Thyroid gland (tissue), 4 donors: ENCODE measurements at places on chromosomes 4 and X.

DNA sequence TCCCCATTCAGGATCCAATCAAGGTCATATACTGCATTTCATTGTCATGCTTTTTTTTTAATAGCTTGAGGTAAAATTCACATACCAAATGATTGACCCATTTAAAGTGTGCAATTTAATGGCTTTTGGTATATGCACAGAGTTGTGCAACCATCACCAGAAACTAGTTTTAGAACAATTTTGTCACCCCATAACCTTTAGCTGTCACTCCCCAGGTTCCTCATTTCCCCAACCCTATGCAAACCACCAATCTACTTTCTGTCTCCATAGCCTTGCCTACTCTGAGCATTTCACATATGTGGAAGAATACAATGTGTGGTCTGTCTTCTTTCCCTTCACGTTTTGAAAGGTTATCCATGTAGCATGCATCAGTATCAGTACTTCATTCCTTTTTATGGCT lies 1.4 kb upstream of the SMAD1 start:
- DNase-seq: no peak

- no peak for DNase-seq
Observed at GRCh38 chr4:174697202-174697601, 131.8 kb downstream of the GLRA3 start.

GRCh38 chr4:78956975-78957374 lies 17.7 kb upstream of the PAQR3 start:
- DNase-seq: no peak

GRCh38 chr4:92047209-92047875 lies 256.4 kb upstream of the GRID2 start:
- DNase-seq: no peak

- no peak for DNase-seq
Observed at GRCh38 chrX:78693536-78693935, 34.4 kb upstream of the RTL3 start.

DNA sequence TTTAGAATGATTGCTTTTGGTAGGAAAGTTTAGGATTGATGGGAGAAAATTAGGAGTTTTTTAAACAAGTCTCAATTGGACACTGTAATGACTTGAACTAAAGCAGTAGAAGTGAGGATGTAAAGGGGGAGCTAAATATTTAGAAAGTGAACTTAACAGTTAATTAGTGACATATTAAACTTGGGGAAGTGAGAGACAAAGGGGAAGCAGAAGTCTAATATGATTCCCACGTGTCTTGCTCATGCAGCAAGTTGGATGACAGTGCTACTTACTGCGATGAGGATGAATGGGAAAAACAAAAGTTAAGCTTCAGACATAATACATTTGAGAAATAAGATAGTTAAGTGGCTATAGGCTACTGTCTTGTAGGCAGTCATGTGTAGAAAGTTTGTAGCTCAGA lies 110.4 kb downstream of the RPA4 start:
- DNase-seq: no peak

DNA sequence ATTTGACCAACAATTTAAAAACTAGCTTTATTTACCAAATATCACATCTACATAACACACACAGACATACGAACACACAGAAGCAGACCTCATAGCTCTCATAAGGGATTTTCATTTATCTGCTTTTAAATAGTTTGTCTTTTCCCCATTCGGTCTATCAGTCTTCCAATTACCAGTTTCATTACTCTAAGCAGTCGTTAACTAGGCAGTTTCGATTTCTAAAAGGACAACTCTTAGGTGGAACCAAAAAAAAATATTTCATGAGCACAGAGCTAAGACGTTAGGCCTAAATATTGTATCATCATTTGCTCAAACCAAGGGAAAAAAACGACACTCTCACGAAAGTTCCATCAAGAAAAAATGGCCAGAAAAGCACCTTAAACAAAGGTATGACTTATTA lies 228.4 kb downstream of the SPANXN1 start:
- DNase-seq: no peak

- DNase-seq: no peak
Observed at GRCh38 chr4:38230121-38230801, 270.1 kb downstream of the PTTG2 start.

- DNase-seq: no peak
Observed at GRCh38 chr4:140762202-140762601, 6.0 kb upstream of the TBC1D9 start.

GRCh38 chr4:122827258-122827878 lies 737 bp downstream of the FGF2 start:
- peak; percentile 15 for DNase-seq

DNA sequence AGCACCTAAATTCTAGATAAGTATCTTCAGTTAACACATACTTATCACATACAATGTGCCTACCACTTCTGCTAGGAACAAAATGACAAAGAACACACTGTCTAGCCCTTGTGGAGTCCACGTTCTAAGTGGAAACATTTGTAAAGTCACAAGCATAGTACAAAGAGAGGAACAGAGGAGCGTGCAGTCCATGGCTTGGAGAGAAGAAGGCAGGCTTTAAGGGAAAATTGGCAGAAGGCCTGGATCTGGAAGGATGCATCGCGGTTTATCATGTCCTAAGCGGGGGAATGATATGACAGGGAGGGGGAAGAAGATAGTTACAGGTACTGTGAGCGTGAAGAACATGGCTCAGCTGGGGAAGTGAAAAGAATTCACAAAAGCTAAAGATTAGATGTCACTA lies 218.0 kb downstream of the PRDM5 start:
- no peak for DNase-seq

- no peak for DNase-seq
Observed at GRCh38 chrX:153179131-153179530, at the start of gene MAGEA1. Gene MAGEA1 (plus strand): TSS chrX:153179284. CDS start chrX:153182390, 3,106 bp downstream.

DNA sequence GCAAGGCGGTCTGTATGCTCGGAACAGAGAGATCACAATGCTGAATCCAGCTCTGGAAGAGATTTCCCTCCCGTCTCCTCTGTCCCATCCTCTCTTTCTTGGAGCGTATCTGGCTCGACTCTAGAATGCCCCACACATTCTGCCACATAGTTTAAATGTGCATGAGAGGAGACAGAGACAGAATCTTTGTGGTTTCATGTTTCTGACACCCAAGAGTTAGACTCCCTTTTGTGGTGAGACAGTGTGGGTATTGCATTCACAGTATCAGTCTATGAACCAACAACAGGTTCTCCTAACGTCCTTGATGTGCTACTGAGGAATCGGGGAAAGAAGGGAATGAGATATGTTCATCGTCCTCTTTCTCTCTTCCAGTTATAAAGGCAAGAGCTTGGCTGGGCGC lies 25.3 kb downstream of the FAM47E start:
- DNase-seq: no peak

GRCh38 chr4:74157154-74157553 lies 764 bp upstream of the MTHFD2L start:
- no peak for DNase-seq

DNA sequence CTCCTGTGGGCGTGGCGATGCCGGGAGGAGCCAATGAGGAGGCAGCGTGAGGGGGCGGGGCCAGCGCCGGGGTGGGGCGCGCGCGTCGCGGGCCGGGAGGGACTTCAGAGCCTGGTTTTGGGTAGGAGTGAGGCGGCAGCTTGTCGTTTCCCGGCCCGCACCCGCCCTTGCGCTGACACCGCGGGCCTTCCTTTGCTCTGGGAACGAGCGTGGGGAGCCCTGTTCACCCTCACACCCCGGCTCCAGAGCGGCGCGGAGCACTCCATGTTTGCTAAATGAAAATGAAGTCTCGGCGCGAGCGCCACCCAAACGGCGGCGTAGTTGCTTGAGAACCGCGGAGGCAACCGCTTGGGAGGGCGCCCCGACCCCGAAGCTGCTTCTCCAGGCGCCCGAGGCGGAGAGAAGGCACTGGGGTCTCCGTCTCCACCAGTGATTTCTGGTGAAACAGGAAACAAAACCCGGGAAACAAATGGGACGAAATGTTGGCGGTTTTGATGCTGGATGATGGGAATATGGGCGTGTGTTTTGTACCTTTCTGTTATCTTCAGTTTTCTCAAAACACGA lies 497 bp upstream of the GRPEL1 start:
- DNase-seq: no peak

- DNase-seq: no peak
Observed at GRCh38 chrX:10608099-10608498, 12.3 kb downstream of the MID1 start.

DNA sequence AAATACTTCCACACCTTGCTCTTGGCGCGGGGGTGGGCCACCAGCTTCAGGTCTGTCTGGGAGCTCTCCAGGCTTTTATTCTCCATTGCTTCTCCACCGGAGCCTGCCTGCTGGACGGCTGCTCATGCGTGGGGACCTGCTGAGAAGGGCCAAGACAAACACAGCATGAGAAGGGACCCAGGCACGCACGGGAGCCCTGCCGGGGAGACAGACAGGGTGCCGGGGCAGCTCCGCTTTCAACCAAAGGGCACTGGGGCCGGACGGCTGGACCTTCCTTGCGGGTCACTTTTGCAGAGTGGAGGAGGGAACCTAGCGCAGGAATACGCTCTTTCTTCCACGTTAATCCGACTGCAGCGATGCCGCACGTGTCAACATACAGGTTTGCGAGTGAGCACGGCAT lies 10.1 kb downstream of the DHRSX start:
- DNase-seq: peak; percentile 81

DNA sequence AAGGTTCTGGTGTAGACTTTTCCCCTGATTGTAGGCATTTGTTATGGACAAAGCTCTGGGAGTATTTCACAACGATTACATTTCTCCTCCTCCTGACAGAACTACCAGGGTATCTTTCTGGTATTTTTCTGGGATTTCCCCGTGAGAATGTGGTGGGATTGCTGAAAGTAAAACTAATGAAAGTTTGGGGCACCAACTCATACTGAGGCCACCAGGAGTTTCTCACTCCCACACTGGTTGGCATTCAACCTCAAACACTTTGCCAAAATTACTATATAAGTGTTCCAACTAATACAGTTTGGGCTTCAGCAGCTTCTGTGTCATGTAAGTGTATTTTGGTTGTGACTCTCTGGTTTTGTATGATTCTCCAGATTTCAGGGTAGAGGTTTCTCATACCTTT lies 855.1 kb downstream of the GLUD2 start:
- DNase-seq: no peak

- peak; percentile 55 for DNase-seq
Observed at GRCh38 chrX:47078129-47079043, at the start of gene RGN. Gene RGN (plus strand): TSS chrX:47078443. CDS start chrX:47081145, 2,702 bp downstream.

DNA sequence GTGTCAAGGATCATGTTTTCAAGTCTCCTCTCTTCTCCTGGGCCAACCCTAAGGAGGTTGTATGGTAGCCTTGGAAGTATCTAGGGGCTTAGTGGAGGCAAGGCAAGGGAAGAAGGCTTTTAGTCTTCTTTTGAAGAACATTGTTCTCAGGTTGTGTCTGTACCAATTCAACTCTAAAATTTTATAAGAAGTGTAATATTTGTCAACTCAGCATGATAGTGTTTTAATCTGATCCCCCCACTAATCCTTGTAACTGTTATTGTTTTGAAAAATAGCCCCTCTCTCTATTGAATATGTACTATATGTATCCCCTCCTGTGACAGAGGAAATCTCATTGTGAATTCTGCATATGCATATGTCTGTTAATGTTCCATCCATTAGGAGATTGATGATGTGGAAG lies 345.4 kb downstream of the CFAP299 start:
- DNase-seq: no peak

DNA sequence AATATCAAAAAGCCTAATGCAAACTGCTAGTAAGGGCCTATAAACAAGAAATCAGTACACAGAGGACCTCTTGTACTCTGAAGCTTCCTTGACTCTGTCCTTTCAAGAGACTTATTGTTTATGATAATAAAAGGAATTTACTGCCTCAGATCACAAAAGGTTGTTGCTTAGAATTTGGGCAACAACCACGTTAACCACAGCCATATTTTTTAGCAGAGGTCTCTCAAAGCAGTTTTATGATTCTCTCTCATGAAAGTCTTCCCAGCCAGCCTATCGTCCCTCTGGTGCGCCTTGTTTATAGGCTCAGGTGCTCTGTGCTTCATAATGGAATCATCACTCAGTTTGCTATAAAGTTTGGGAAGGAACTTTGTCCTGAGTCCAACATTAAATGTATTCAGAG lies 270.6 kb downstream of the RCHY1 start:
- DNase-seq: no peak

DNA sequence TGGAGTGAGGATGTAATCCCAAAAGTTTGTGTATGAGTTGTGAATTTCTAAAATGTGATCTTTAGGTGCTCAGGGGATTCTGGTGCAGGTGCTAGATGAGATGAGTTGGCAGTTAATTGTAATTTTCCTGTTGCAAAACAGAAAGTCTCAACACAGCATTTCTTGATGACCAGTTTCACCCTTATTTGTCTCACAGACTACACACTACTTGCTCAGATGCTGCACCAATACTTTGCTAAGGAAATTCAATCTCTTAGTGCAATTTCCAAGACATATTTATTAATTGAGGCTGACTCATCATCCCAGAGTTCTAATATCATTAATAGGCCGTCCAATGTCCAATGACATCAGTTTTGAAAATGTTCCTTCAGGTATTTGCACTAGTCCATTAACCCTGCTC lies 159.2 kb upstream of the SFRP2 start:
- DNase-seq: no peak

DNA sequence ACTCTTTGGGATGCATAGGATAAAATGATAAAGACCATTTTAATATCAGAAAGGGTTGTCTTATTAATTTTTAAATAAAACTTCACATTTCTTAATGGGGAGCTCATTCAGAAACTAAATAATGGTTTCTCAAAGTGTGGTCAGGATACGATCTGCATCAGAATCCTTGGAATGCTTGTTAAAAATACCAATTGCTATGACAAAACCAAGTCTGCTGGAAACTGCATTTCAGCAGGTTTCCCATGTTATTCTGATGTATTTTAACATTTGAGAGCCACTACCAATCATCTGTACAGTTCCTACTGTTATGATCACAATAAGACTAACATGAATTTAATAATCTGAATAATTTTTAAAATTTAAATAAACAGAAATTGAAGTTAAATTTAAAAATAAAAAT lies 115.1 kb downstream of the SOWAHB start:
- DNase-seq: no peak

DNA sequence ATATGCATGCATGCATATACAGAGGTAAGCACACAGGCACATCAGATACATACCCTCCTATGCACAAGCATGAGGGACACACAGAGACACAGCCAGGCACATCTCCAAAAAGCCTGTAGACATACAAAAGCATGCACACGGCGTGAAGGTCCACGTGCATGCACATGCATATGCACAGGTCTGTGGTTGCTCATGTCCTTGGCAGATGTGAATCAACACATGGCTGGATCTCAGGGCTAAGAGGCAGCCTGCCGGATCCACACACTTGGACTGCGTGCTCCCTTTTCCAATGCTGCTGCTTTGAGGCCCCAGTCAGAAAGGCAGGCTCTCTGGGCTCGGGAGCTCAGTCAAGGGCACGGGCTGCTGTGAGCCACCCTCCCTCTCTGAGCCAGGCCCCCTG lies 3.6 kb downstream of the STARD8 start:
- DNase-seq: no peak
